ENCODE measurements at places on chromosomes 4 and X. TPM values are rescaled to one million over a fixed set of nuclear protein-coding genes. Genes with fewer than 3 reads are reported as not detected.

CT45A3 gene
- total RNA-seq, result not detected

GRCh38 chr4:108094131-108094530 lies 74.6 kb downstream of the LEF1 start:
- H3K27me3 ChIP-seq, result no peaks in the 10 kb centered on the region
- no peak overlapping the region for H3K4me3 ChIP-seq
- no peaks in the 10 kb centered on the region for H3K36me3 ChIP-seq
- DNase-seq, result no peak
- no peak overlapping the region for H3K27ac ChIP-seq

GRCh38 chrX:109732017-109732801 lies 848 bp downstream of the ACSL4 start:
- H3K36me3 ChIP-seq, result no peaks in the 10 kb centered on the region
- DNase-seq, result no peak
- no peaks in the 10 kb centered on the region for H3K27me3 ChIP-seq
- peak overlapping the region; percentile 62 for H3K4me3 ChIP-seq

RIBC1 gene
- total RNA-seq, result not detected

GRCh38 chrX:129689796-129690195 lies 35.0 kb upstream of the APLN start:
- no peaks in the 10 kb centered on the region for H3K4me1 ChIP-seq
- H3K27ac ChIP-seq, result no peak overlapping the region
- H3K4me3 ChIP-seq, result no peak overlapping the region
- H3K27me3 ChIP-seq, result no peaks in the 10 kb centered on the region

DNA sequence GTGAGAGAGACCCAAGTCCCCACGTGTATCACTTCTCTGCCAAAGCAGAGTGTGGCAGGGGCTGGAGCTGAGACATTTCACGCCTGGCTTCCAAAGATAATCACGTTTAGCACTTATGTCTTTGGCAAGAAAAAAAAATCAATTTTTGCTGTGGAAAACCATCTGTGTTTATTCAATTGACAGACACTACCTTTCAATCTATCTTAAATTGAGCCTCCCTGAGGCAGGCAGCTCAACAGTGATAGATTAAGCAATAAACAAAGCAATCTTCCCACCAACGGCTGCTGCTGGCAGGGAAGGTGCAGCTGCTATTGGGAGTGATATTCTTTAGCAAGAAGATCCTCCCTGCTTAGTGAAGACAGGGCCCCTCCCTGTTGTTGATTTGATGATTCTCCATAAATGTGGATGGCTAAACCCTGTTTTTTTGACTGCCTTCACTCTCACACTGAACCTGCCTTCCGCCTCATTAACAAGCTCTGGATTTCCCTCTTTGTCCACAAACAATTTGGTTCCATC lies 11.6 kb upstream of the MAGEB17 start:
- H3K27me3 ChIP-seq, result no peaks in the 10 kb centered on the region
- no peak for DNase-seq
- no peaks in the 10 kb centered on the region for H3K4me1 ChIP-seq
- no peak overlapping the region for H3K4me3 ChIP-seq
- no peaks in the 10 kb centered on the region for H3K36me3 ChIP-seq
- no peak overlapping the region for H3K27ac ChIP-seq

DNA sequence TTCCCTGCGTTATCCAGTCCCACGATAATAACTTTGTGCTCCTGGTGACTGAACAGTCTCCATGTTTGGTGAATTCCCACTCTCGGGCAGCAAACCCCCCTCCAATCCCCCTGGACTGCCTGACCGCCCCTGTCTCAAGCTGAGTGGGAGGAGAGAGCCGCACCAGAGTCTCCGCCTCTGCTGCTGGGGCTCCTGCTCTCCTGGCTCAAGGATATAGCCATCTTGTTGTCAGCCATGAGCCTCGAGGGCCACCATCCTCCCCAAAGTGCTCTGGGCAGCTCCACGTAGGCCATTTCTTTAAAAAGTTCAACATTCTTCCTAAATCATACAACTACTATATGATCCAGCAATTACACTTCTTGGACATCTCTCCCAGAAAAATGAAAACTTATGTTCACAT lies 49.3 kb upstream of the PGRMC1 start:
- no peaks in the 10 kb centered on the region for H3K4me1 ChIP-seq
- H3K36me3 ChIP-seq, result no peaks in the 10 kb centered on the region
- no peaks in the 10 kb centered on the region for H3K27me3 ChIP-seq
- no peak overlapping the region for H3K27ac ChIP-seq
- DNase-seq, result no peak
- H3K4me3 ChIP-seq, result no peak overlapping the region

DNA sequence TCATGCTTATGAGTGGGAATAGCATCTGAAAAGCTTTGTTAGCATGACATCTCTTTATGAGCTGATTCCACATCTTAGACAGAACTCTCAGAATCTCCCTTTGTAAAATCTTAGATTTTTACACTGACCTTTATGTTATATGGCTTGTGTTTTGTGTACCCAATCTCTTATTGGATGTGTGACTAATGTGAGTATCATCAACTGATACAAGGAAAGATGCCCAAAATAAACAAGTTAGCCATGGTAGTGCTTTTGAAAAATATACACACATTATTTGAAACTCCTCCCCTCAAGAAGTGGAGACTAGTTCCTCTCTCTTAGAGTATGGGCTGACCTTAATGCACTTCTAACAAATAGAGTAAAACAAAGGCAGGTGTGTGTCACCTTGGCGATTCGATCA lies 160.1 kb upstream of the NRK start:
- no peaks in the 10 kb centered on the region for H3K4me1 ChIP-seq
- DNase-seq, result no peak
- H3K36me3 ChIP-seq, result no peaks in the 10 kb centered on the region
- no peak overlapping the region for H3K27ac ChIP-seq
- no peaks in the 10 kb centered on the region for H3K27me3 ChIP-seq
- H3K4me3 ChIP-seq, result no peak overlapping the region

GRCh38 chr4:174254613-174255012 lies 28.9 kb downstream of the FBXO8 start:
- no peak overlapping the region for H3K4me3 ChIP-seq
- DNase-seq, result no peak
- H3K27ac ChIP-seq, result no peak overlapping the region
- H3K36me3 ChIP-seq, result peaks cover 11% of the 10 kb centered on the region
- no peaks in the 10 kb centered on the region for H3K27me3 ChIP-seq

DNA sequence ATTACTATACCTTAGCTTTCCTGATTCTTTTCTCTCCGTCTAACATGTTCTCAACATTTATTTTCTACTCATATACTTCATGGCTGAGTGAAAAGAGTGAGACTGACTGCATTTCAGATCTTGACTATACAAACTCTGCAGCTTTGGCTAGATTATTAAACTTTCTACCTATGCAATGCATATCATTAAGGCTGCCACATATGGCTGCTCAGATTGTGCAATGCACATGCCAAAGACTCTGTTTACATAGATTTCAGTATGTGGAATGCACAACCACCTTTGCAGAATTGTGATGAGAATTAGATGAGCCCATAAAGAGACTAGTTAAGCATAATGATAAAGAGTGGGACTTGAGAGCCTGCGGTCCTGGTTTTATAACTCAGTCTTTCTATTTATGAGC lies 196.5 kb downstream of the BMPR1B start:
- H3K36me3 ChIP-seq, result no peaks in the 10 kb centered on the region
- no peaks in the 10 kb centered on the region for H3K27me3 ChIP-seq
- H3K4me3 ChIP-seq, result no peak overlapping the region
- no peaks in the 10 kb centered on the region for H3K4me1 ChIP-seq
- DNase-seq, result no peak

DNA sequence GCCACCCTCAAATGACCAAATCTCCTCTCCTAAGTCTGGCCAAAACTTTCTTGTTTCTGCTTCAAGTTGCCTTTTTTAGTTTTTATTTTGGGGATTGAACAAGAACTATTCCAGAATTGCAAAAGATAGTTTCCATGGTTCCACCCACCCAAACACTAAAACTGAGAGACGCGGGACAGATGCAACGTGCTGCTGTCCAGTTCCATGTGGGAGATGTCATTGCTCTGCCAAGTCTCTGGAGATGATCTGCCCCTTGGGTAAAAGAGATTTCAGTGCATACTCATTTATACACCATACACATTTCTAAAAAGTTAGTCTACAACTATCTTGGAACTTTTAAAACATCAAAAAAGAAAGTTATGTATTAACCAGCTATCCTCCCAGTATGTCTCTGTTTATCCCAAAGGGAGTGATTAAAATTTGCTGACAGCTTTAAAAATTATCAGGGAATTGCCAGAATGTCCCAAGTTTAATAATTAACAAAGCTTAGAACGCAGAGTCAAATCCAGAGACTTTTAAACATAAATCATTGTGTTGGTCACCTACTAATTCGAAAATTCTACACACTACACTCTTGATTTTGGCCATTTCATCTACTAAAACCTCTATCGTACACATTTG lies 3.2 kb downstream of the MAOB start:
- no peaks in the 10 kb centered on the region for H3K36me3 ChIP-seq
- no peaks in the 10 kb centered on the region for H3K4me1 ChIP-seq
- DNase-seq, result no peak
- H3K4me3 ChIP-seq, result no peak overlapping the region
- no peaks in the 10 kb centered on the region for H3K27me3 ChIP-seq

GRCh38 chr4:155530857-155531256 lies 135.8 kb upstream of the GUCY1A1 start:
- no peak for DNase-seq
- no peaks in the 10 kb centered on the region for H3K27me3 ChIP-seq
- H3K36me3 ChIP-seq, result no peaks in the 10 kb centered on the region
- H3K4me1 ChIP-seq, result no peaks in the 10 kb centered on the region
- no peak overlapping the region for H3K27ac ChIP-seq
- no peak overlapping the region for H3K4me3 ChIP-seq

DNA sequence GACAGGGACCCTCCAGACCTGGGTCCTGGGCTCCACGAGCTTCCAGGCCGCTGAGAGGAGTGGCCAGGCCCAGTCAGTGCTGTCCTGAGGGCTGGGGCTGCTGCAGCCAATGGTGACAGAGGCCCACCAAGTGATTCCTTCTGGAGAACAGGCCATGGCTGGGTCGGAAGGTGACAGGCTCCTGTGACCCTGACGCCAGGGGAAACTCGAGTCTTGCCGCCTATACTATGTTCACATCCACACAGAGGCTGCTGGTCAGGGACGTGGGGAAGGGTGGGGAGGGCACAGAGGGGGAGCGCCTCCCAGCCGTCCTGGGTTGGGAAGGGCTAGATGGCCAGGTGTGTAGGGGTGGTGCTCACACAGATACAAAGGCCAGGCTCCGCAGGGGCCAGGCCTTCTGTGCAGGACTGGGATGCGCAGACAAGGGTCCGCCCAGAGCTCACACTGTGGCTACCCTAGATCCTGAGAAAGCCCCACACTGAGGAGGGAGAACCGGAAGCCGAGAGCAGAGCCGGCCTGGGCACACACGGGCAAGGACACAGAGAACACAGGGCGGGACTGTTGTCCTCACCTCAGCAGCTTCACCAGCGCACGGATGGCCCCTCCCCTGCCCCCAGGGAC lies 81.4 kb downstream of the HTRA3 start:
- DNase-seq, result no peak
- H3K36me3 ChIP-seq, result no peaks in the 10 kb centered on the region
- no peaks in the 10 kb centered on the region for H3K27me3 ChIP-seq
- H3K4me3 ChIP-seq, result no peak overlapping the region

GRCh38 chrX:17744896-17745523 lies 7.7 kb downstream of the SCML1 start:
- H3K36me3 ChIP-seq, result no peaks in the 10 kb centered on the region
- H3K4me3 ChIP-seq, result no peak overlapping the region
- H3K4me1 ChIP-seq, result peaks cover 22% of the 10 kb centered on the region
- no peak overlapping the region for H3K27ac ChIP-seq
- no peaks in the 10 kb centered on the region for H3K27me3 ChIP-seq
- no peak for DNase-seq

AMBN gene
- not detected for total RNA-seq

GRCh38 chr4:169243825-169244609 lies 26.7 kb downstream of the SH3RF1 start:
- no peak overlapping the region for H3K27ac ChIP-seq
- peaks cover 15% of the 10 kb centered on the region for H3K4me1 ChIP-seq
- H3K4me3 ChIP-seq, result no peak overlapping the region
- no peaks in the 10 kb centered on the region for H3K27me3 ChIP-seq
- H3K36me3 ChIP-seq, result no peaks in the 10 kb centered on the region
- no peak for DNase-seq

DNA sequence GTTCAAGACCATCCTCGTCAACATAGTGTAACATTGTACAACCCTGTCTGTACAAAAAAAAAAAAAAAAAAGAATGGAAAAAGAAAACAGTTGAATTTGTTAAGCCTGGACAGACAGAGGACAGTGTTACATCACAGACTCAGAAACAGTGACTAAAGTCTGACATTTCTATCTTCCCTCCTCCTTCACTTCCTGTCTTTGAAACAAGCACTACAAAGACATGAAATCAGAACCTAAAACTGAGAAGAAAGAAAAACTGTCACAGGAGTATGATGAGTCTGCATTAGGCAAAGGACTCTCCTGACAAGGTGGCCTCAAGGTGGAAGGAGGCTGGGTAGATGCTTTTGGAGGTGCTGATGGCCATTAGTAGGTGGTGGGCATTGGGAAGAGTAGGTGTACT lies 126.7 kb downstream of the RBM47 start:
- no peak overlapping the region for H3K4me3 ChIP-seq
- no peaks in the 10 kb centered on the region for H3K4me1 ChIP-seq
- H3K36me3 ChIP-seq, result no peaks in the 10 kb centered on the region
- H3K27ac ChIP-seq, result no peak overlapping the region
- DNase-seq, result no peak
- H3K27me3 ChIP-seq, result no peaks in the 10 kb centered on the region

DNA sequence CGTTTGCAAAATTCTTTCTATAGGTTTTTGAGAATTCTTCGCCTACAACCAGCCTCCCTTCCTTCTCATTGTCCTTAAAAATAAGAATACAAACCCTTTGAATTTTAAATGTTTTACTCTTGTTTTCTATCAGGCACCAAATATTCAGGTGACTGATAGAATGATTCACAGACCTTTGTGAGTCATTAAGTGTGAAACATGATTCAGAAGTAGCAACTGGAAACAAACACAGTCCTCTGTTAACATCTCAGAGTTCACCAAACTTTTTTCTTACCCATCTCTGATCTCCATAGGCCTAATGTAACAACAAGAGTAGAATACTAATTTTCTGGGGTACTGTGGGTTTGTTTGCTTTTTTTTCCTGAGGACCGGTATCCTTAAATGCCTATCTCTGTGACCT lies 63.4 kb upstream of the MAB21L2 start:
- H3K4me1 ChIP-seq, result no peaks in the 10 kb centered on the region
- H3K36me3 ChIP-seq, result no peaks in the 10 kb centered on the region
- no peak for DNase-seq
- H3K4me3 ChIP-seq, result no peak overlapping the region
